Mesendoderm (in vitro differentiated cells): ENCODE measurements at places on chromosomes 1 and 21.

- no peaks in the 10 kb centered on the region for H3K36me3 ChIP-seq
- no peaks in the 10 kb centered on the region for H3K4me1 ChIP-seq
- no peak for DNase-seq
- H3K27me3 ChIP-seq: no peaks in the 10 kb centered on the region
- no peak overlapping the region for H3K27ac ChIP-seq
- H3K4me3 ChIP-seq: no peak overlapping the region
These were observed 9.9 kb downstream of the CD160 start for GRCh38 chr1:145729196-145729595.

DNA sequence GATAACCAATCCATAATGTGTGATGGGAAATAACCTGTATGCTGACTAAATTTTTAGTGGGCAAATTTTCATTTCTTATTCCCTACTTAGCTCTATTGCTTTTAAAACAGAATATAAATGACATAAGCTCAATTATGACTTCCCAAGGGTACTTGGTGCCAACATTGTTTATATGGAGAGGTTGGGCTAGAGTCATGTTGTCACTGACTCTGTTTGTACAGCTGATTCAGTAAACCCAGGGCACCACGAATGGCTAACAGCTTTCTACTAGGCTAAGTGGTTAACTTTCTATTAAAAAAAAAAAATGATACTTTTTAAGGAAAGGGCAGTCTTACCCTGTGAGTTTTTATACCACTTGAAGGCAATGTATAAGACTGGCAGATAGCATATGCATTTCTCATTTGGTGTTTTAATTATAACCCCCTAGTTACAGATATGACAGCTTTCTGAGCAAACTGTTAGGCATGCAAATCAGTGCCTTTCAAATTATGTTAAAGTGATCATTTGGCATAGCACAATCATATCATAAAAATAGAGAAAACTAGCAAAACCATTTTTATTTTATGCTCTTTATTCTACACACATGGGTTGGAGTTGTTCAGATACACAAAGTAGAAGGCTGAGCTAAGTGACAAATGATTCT lies 147.1 kb downstream of the DNM3 start:
- H3K27ac ChIP-seq: no peak overlapping the region
- H3K4me3 ChIP-seq: no peak overlapping the region
- no peaks in the 10 kb centered on the region for H3K4me1 ChIP-seq
- DNase-seq: no peak
- H3K36me3 ChIP-seq: no peaks in the 10 kb centered on the region
- no peaks in the 10 kb centered on the region for H3K27me3 ChIP-seq

DNA sequence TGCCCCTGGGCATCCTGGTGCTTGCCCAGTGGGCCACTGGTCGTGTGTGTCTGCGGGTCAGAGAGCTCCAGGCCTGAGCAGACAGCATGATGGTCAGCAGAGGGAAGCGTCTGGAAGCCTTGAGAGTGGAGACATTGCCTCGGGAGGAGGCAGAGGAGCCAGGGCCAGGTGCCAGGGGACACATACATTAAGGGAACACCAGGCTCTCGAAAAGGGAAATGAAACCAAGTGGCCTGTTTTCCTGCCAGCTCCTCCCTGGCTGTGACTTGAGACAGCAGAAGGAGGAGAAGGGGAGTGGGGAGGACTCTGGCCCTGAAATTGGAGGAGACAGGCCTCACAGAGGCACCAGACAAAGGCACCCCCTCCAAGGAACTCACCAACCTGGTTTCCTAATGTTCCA lies 62.4 kb upstream of the LRP8 start:
- H3K4me1 ChIP-seq: peaks cover 5% of the 10 kb centered on the region
- H3K27ac ChIP-seq: no peak overlapping the region
- H3K27me3 ChIP-seq: no peaks in the 10 kb centered on the region
- no peaks in the 10 kb centered on the region for H3K36me3 ChIP-seq

DNA sequence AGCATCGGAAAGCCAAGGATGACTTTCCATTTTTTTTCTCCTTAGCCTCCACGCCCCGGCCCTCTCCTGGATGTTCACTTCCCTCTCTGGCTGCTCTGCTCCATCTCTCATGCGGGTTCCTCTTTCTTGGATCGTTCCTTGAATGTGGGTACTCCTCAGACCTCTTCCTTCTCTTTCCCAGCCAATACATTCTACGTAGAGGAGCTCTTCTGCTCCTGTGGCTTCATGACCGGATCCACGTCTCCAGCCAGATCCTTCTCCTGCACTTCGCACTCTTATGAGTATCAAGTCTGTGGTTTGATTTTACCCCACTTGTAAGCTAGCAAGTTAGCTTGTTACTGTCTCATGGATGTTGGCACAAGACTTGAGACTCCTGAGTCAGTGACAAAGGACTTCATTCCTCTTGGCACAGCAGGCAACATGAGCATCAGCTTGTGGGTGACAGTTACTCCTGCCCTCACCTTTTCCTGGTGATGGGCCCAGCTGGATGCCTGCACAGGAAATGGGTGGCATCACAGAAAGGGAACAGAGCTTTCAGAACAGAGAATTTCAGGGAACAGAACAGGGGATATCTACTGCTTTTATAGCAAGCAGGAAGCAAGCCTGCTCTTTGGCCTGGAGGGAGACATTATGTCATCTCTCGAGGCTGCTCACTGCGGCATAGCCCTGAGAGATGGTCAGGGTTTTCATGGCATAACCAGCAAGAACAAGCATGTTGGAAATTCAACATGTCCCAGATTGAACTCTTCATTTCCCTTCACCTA lies 100.1 kb upstream of the KIF26B start:
- no peaks in the 10 kb centered on the region for H3K27me3 ChIP-seq
- no peak for DNase-seq
- H3K4me3 ChIP-seq: no peak overlapping the region
- peaks cover 12% of the 10 kb centered on the region for H3K4me1 ChIP-seq
- no peak overlapping the region for H3K27ac ChIP-seq
